ENCODE measurements at places on chromosomes 1 and 21.

DNA sequence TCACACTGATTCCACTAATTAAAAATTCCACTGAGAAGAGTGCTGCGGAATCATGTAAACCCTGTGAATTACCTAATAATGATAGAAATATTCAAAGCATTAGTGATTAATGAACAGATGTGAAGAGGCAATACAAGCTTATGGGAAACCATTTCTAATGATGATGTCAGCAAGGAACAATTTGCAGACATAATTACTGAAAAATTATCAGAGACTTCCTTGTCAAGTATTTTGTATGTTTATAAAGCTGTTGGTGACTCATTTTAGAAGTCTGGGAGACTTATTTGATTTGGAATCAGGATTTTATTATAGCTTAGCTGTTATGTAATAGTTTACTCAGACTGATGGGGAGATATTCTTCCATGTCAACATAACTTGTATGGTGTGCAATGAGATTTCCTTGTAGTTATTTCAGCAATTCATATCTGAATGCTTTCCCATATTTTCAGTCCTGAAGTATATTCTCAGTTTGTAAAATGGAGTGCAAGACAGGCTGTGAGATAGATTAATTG lies 135.5 kb downstream of the TGFB2 start:
- no peak for DNase-seq

GRCh38 chr1:46689897-46690296 lies 18.2 kb downstream of the TEX38 start:
- no peak for DNase-seq

GRCh38 chr1:235277709-235278108 lies 50.3 kb downstream of the ARID4B start:
- DNase-seq, result no peak

DNA sequence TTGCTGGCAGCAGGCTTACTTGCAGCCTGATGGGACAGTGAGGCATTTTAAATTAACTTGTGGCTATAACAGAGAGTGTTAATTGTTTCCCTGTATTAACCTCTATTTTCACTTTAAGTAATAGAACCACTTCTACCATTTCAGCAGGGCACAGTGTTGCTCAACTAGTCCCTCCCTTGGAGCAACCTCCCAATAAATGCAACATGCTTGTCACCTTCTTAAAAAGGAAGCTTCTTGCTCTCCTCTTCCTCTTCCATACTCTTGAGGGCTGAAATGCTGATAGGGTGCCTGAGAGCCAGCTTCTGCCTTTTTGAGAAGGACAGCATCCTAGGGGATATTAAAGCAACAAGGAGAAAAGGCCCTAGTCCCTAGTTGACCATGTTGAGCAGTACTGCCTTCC lies 52.1 kb downstream of the C4BPA start:
- no peak for DNase-seq

- no peak for DNase-seq
Measured at GRCh38 chr1:222299524-222299923, 248.4 kb downstream of the HHIPL2 start.

GRCh38 chr21:44363278-44363677 lies 9.9 kb downstream of the TRPM2 start:
- no peak for DNase-seq
